ENCODE measurements at places on chromosomes 16 and 17.

GRCh38 chr17:36085765-36086164 lies 4.2 kb downstream of the CCL3 start:
- DNase-seq: no peak

GRCh38 chr17:36104701-36105181 lies 1.1 kb downstream of the CCL4 start:
- no peak for DNase-seq

DNA sequence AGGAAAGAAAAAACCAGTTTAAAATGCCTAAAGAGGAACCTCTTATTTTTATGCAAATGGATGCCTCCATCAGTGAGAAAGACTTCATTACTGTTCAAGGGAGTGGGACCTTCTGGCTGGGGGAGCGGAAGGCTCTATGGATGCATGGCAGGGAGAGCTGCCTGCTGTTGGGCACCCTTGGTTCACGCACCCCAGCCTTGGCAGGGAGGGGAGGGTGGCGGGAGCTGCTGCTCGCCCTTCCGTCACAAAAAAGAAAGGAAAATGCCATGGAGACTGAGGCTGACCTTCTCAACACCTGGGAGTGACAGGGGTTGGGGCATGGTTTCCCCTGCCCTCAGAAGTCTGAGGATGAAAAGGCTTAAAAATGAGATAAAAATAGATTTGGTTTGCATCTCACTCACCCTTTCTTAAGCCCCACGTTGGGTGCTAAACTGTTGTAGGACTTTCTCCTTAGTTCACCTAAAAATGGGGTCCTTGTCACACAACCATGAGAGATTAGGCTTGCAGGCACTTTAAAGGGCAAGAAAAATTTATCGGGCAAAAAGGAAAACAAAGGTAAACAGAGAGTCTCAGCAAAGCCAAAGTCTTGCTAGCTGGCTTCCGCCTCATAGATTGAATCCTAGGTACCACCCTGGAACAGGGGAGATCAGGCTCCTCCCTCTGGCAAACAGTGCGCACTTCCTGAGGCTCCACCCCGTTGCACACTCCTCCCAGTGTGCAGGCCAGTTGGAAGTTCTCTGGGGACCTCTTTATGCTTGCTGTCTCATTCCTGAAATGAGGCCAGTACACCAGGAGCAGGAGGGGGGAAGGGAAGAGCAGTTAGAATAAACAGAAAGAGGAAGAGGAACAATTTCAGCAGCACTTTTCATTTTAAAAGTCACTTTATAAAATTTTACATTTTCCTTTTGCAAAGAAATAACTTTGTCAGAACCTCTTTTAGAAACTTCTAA lies 31.6 kb downstream of the PHKB start:
- no peak for DNase-seq

- no peak for DNase-seq
Observed at GRCh38 chr16:81502396-81503070, 57.9 kb downstream of the CMIP start.

DNA sequence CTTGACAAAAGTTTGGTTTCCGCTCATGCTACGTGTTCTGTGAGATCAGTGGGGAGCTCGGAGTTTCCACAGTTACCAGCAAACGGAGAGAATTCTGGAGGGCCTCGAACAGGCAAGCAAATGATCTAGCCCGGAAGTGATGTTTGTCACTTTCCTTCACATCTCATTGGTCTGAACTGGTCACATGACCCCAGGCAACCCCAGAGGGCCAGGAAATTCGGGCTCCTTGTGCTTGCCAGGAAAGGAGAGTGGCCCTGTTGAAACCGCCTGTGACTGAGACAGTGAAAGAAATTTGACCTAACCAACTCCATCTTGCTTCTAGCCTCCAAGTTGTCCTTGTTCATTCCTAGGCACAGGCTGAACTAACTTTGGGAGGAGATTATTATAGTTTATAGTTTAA lies 23.0 kb downstream of the SPPL2C start:
- DNase-seq: no peak

GRCh38 chr17:43533699-43534098 lies 12.4 kb downstream of the ETV4 start:
- no peak for DNase-seq

DNA sequence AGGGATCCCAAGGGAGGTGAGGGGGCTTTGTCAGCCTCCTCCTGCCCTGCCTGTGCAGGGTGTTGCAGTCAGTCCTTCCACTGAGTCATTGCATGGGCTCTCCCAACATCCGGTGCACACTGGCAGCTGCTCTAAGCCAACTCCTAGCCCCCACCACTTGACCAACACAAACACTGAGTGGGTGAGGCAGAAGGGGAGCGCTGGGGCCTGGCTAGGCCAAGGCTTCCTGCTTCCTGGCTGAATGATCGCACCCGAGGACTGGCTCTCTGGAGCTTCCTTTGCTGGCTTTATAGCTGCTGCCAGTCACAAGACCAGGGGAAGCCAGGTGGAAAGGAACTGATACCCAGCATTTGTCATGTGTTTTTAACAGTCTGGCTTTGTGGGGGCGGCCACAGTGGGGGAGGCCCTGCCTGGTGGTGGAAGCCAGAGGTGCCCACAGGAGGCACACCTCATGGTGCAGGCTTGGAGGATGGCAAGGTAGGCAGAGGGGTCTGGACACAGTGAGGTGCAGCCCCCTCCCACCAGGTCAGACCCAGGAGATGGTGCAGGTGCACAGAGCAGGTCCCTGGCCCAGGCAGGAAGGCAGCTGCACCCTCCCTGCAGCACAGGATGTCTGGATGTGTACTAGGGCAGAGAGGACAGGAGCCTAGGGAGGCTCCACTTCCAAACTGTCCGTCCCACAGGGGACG lies 6.8 kb downstream of the MPG start:
- peak; percentile 92 for DNase-seq

DNA sequence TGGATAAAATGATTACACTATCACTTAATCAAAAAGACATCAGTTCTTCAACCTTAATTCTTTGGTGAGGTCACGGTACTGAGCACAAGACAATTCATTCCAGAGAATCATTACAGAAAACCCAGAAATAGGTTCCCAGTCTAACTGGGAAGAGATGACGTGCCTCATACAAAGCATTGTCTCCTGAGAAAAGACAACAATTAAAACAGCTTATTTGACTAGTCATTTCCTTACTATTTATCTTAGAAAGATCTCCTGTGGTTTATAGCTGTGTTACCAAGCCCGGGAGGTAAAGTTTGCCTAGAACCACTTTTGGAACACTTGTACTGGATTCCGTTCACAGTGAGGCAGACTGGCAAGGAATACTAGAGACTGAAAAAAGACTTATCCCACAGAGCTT lies 5.1 kb downstream of the PHF12 start:
- peak; percentile 73 for DNase-seq

DNA sequence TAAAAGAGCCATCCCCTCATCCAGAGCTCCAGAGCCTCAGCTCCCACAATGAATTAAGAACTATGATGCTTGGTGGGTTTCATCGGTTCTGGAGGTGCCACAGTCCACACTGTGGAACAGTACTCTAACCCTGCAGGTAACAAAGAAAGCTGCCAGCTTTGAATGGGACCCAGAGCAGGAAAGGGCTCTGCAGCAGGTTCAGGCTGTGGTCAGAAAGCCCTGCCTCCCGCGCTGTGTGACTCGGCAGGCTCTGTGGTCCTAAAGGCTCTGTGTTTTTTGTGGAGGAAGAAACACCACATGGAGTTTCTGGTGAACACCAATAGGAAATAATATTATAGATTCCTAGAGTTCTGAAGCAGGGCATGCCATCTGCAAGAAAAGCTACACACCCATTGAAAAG lies 32.5 kb downstream of the MRPS23 start:
- DNase-seq: no peak

GRCh38 chr17:48952904-48953303 lies 8.3 kb upstream of the SNF8 start:
- no peak for DNase-seq

GRCh38 chr17:43768382-43768781 lies 9.8 kb upstream of the SOST start:
- no peak for DNase-seq

- no peak for DNase-seq
Observed at GRCh38 chr16:5730783-5731182, 633.2 kb upstream of the EEF2KMT start.

- no peak for DNase-seq
Observed at GRCh38 chr16:15836965-15837611, 19.7 kb downstream of the MYH11 start.

DNA sequence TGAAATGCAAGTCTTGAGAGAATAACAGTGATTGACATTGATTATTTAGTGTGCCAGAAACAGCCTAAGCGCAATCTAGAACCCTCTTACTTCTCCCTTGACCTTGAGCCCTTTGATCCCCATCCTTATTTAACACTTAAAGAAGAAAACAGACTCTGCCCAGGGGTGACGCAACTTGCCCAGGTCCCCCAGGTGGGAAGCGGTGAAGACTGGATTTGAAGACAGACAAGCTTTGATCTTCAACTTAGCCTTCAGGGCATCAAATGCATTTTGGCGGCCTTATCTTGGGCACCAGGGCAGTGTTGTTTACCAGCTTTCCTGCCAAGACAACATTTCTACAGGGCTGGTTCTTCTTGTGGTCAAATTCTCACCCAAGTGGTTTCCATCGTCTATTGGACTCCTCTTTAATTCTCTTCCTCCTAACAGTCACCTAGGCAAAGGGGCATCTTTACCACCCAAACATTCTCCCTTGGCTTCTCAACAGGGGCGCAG lies 8.9 kb upstream of the CIITA start:
- DNase-seq: no peak

GRCh38 chr16:11698271-11698689 lies 30.0 kb downstream of the SNN start:
- peak; percentile 37 for DNase-seq

DNA sequence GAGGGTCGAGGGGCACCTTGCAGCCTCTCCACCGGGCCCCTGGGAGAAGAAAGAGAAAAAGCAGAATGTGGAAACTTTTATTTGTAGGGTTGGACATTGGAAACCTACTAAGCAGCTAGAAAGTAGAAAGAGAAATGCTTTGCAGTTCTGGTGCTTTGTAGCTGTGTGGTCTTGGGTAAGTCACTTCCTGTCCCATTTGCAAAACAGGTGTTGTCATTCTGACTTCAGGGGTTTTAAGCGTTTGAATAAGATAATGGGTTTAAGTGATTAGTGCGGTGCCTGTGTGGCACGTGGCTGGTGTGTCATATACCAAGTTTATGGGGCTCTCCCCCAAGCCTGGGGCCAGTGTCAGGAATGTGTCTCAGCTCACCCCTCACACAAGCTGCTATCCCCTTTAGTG lies 1.6 kb downstream of the CA4 start:
- no peak for DNase-seq

DNA sequence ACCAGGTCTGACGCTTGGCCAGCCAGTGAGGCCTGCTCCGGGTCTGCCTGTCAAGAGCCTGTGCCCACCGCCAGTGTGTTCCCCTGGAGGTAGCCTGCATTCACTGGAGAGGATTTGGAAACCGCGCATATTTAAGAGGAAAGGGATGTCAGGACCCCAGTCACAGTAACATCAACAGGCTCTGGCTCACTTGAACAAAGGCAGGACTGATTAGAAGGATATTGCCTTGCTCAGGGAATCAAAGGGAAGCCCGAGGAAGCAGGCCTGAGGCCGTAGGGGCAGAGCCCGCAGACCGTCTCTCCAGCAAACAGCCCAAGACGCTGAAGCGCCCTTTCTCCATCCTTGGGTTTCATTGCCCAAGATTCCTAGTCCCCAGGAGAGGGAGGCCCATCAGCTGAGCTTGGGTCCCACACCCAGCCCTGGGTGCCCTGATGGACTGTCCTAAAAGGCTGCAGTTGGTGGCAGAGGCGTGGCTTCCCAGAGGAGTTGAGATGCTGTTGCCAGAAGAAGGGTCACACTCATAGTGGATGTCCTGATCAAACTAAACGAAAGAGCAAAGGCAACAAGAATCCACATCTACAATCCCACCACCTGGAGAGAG lies 23.2 kb downstream of the NT5M start:
- DNase-seq: no peak

- no peak for DNase-seq
Observed at GRCh38 chr16:68242926-68243858, 2.0 kb upstream of the PLA2G15 start.

GRCh38 chr17:50072925-50073324 lies 17.0 kb downstream of the ITGA3 start:
- peak; percentile 23 for DNase-seq

DNA sequence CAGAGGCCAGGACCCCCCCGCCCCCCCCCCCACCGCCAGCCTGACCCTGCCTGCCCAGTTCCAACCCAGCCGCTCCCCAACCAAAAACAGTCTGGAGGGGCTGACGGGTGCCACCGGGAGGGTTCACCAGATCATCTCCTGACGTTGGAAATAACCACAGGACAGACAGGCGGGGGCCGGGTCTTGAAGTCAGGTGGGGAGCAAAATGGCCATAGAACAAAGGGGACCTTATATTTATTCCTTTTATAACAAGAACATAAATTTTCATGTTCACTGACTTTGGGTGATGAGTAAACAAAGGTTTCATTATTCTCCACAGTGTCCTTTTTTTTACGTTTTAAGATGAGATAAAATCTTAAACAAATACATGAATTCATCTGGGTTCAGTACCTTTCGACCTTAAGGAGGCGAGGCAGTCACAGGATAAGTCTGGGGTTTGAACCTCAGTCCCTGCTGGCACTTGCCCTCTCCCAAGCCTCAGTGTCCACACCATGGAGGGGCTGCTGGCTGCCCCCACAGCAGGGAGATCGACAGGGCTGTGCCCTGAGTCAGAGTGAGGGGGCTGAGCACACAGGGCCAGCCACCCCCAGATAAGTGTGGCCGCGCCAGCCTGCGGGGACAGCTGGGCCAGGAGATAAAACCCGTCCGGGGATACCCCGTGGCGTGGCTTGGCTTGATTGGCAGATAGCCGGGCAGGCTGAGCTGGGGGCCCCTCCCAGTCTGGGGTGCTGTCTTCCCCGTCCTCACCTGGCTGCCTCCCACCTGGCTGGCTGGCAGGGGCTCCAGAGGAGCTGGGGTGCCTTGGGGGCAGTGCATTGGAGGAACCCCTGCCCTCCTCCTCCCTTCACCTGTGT lies 15.0 kb downstream of the SLC7A5 start:
- DNase-seq: no peak

- DNase-seq: no peak
Observed at GRCh38 chr16:8722025-8722348, 47.6 kb downstream of the ABAT start.

DNA sequence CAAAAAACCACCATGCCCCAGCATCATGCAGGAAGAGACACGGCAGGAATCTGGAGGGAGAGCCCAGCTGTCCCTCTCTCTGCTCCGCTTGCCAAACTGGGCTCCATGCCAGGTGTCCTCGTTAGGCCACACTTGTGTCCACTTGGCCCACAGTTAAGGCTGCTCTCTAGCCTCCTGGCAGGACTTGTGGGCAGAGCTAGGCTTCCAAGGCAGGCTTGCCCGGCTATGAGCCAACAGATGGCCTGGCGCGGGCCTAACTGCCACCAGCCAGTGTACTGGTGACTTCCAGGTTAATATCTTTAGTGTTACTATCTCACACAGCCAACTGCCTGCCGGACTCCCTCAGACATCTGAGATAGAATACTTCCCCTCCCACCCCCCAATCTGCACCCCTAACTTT lies 10.6 kb downstream of the ATP6V0D1 start:
- DNase-seq: peak; percentile 31

Data from astrocyte of the hippocampus (primary cell).